Breast epithelium (tissue), 4 donors: ENCODE measurements at places on chromosomes 7 and 10. TPM values are rescaled to one million over a fixed set of nuclear protein-coding genes. Genes with fewer than 3 reads are reported as not detected.

HABP2 gene
- 0.66 TPM for total RNA-seq

CLDN4 gene
- total RNA-seq = 379 TPM

GRCh38 chr10:126222736-126223511, 165.4 kb downstream of the ADAM12 start:
- DNase-seq = no peak

CLRN3 gene
- total RNA-seq = not detected

GRCh38 chr7:129110258-129110981, 34.1 kb upstream of the TSPAN33 start:
- peak; percentile 61 for DNase-seq

DOCK1 gene
- total RNA-seq = 50.4 TPM
